SK-N-SH (cell line): ENCODE measurements at places on chromosomes 11 and 22. TPM values are rescaled to one million over a fixed set of nuclear protein-coding genes. Genes with fewer than 3 reads are reported as not detected.

GRCh38 chr11:130522284-130522961 lies 74.0 kb downstream of the ADAMTS15 start:
- DNase-seq, result peak; percentile 70

GRCh38 chr22:43820651-43821305 lies 8.7 kb upstream of the EFCAB6 start:
- no peak for DNase-seq

The GANAB gene
- polyA plus RNA-seq, result 275 and 332 TPM in 2 replicates

- DNase-seq, result no peak
These were observed 34.9 kb upstream of the CD82 start for GRCh38 chr11:44530413-44531115.

The CSF2RB gene
- not detected in 2 replicates for polyA plus RNA-seq

The KRTAP5-8 gene
- 0.06 TPM in 1 of 2 replicates, not detected in the other for polyA plus RNA-seq

- DNase-seq, result no peak
These were observed 43.9 kb downstream of the DDX6 start for GRCh38 chr11:118746988-118747585.

The C22orf31 gene
- not detected in 2 replicates for polyA plus RNA-seq

- no peak for DNase-seq
These were observed 303.9 kb downstream of the CASP12 start for GRCh38 chr11:104594228-104594958.

- DNase-seq, result no peak
These were observed 46.7 kb downstream of the MEI1 start for GRCh38 chr22:41745968-41746367.

- DNase-seq, result no peak
These were observed 9.9 kb upstream of the MYEOV start for GRCh38 chr11:69284081-69284511.

GRCh38 chr11:12217879-12218278 lies 107.5 kb downstream of the MICAL2 start:
- no peak for DNase-seq

GRCh38 chr22:36770513-36771231 lies 5.2 kb downstream of the IFT27 start:
- DNase-seq, result no peak

DNA sequence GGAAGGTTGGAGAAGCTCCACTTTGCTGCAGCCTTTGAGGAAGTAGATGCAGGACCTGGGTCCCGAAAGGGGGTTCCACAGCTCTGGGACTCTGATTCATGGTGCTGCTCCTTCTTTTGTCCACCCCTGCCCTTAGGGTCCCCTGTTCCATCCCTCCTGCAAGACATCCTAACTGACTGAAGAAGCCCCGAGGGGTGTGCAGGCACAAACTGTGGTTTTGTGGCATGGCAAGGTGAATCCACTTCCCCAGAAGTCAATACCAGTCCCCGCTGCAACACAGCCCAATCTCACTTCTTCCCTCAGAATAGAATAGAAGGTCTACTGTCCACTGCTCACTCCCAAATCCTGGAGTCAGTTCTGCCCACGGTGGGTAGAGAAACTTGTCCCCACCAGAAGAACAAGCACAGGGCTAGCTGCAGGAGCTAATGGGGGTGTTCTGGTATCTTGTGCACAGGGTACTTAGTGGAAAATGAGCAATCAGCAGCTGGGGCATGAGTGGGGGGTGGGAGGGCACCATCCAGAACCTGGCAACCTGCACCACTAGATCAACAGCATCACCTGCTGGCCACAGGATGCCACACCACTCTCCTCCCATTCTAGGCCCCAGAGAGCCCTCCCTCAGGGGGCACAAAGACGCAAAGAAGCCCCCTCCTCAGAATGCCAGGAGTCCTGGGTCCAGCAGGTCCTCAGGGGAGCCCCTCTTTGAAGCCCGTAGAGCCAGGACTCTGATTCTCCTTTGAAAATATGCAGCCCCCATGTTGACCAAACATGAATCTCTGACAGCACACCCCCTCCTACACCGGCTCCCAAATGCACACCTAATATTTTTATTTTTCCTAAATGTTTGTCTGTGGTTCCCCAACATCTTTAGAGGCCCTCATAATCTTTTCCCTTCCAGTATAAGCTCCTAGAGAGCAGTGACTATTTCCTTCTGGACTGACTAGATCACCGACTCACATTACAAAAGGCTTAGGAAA lies 14.1 kb downstream of the SPATA19 start:
- DNase-seq, result peak; percentile 54

- DNase-seq, result no peak
These were observed 441.0 kb downstream of the NTM start for GRCh38 chr11:131811383-131811782.

- no peak for DNase-seq
These were observed 70.9 kb downstream of the ZBTB44 start for GRCh38 chr11:130243816-130244215.

- no peak for DNase-seq
These were observed 26.5 kb downstream of the SYT7 start for GRCh38 chr11:61554172-61554988.

DNA sequence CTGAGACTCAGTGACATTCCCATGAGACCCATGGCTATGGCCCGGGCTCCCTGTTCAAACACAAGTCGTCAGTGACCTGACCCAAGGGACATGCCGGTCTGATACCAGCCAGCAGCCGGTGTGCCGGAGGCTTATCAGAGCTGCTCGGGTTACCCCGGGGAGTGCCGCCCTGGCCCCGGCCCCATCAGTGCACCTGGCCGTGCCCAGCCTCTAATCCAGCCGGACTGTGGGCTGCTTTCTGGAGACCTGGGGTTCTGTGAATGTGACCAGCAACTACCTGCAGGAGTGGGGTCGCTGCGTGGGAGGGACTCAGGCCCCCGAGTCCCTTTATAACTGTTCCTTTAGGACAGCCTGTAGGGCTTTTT lies 52.7 kb downstream of the LINC01488 start:
- no peak for DNase-seq

The SCN4B gene
- 1.2 and 2.0 TPM in 2 replicates for polyA plus RNA-seq

GRCh38 chr11:88051396-88051795 lies 123.8 kb downstream of the RAB38 start:
- no peak for DNase-seq
